SW 1271 (cell line): ENCODE measurements at places on chromosomes 4 and X.

DNA sequence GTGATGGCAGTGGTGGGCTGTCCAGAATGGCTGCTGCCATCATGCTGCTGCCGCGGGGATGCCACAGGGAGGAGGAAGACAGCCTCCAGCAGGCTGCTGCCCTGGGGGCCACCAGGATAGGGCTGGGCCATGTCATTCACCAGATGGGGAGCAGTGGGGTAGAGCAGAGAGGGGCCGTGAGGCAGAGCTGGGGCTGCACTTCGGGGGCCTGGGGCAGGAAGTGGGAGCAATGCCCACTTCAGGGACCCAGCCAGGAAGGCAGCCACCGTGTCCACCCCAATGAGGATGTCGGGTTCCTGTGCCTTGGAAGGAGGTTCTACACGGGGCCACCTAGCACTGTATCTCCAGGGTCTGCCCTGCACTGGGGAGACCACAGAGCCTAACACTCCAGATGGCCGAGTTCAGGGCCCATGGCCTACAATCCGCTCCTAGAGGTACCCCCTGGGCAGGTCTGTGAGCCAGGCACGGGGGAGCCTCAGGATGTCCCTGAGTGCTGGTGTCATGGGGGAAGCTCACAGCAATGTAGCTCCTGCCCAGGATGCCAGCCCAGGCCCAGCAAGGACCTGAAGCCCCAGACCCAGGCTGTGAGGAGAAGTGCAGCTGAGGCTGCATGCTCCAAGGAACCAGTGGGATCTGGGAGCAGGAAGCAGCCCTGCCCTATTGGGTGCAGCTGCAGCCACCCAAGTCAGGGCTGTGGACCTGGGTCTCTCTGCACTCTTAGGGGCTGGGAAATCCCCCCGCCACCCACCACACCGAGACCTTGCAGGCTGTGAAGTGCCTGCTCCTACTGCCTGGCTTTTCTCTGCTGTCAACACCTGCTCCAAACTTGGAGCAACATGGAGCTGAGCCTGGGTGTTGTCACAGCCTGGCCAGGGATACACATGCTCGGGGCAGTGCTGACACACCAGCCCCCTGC is 140.3 kb downstream of the PDHA2 start:
- no peak for DNase-seq

- no peak for DNase-seq
These were observed 2.1 kb downstream of the PLCXD1 start for GRCh38 chrX:283115-283845.

DNA sequence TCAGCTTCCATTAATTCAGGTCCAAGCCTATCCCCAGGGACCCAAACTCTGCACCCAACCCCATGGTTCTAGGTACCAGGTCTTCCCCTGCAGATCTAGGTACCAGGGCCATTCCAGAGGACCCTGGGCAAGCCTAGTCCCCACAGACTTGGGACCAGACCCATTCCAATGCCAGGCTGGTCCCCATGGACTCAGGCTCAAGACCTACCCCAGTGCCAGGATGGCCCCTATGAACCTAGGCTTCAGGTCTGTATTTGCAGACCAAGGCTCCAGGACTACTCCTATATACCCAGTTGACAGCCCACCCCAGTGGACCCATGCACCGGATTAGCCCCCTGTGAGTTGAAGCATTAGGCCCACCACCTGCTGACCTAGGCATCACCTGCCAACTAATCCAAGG is 8.9 kb downstream of the MTHFD2L start:
- no peak for DNase-seq

- DNase-seq, result no peak
These were observed 44.2 kb downstream of the RTL9 start for GRCh38 chrX:110402850-110403221.

DNA sequence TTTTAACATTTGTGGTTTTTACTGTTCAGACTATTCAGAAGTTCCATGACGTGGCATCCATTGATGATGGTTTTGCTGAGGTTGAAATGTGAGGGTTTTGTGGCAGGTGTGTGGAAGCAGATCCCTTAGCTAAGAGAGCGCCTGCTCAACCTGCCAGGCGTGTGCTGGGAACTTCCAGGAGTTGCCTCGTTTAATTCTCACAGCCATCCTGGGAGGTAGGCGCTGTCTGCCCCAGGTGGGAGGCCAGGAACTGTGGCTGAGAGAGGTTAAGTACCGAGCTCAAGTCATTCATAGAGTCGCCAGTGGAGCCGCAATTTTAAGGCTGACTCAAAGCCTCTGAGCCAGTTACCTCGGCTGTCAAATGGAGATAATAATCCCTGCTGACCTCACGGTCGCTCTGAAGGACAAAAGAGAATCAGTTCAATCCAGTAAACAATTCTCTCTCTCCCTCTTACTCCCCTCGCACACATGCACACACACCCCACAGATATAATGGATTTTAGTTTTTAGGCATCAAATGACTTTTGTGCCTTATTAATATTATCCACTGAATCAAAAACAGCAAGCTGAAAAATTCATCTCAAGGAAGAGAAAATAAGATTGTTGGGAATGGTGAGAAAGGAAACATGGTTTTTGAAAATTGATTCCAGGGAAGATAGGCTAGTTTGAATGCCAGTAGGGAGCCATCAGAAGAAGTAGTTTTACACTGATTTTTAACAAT is 171.3 kb downstream of the PTTG2 start:
- no peak for DNase-seq

- DNase-seq, result peak; percentile 0
These were observed 8.6 kb downstream of the APEX2 start for GRCh38 chrX:55008571-55009358.

GRCh38 chr4:7939377-7940108 is at the start of gene AFAP1:
Gene AFAP1, minus strand, starts transcription at chr4:7939861. Its CDS starts 67,783 bp downstream, at chr4:7872078.
- peak; percentile 29 for DNase-seq

DNA sequence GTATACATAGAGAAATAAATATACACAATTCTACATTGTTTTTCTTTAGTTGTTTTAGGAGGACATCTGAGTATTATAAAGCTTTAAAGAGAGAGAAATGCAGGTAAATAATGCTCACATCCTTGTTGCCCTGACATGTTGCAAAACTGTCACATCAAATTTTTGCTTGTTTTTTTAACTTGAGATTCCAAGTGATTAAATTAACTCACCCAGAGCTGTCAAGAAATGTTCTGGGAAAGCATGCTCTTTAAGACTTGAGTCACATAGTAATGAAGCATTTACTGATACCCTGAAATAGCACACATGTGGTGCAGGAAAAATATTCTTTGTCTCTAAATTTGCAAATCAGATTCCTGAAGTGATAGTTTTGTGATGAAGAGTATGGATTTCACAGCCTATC is 665.6 kb downstream of the FSTL5 start:
- DNase-seq, result no peak
